Naive thymus-derived CD8-positive, alpha-beta T cell (primary cell): ENCODE measurements at places on chromosomes 1 and 21.

- no peak for DNase-seq
These were observed 16.1 kb downstream of the NOC2L start for GRCh38 chr1:942864-943533.

DNA sequence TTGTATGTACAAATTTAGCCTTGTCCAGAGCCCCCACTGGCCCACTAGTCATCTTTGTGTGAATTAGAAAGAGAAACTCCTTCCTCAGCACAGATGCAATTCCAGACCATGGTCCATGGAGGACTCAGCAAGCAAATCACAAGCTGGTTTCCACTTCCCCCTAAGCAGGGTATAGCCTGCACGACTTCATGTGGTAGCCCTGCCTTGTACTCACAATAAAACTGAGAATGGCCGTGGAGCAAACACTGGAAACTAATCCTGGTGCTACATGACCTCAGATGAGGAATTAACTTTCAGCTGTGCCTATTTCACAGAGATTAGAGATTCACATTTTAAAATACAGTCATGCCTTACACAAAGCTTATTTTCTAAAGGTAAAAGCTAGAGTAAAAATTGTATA is 32.5 kb downstream of the KCNH1 start:
- no peak for DNase-seq

GRCh38 chr1:227749916-227750710 is 14.9 kb downstream of the SNAP47 start:
- DNase-seq, result no peak

DNA sequence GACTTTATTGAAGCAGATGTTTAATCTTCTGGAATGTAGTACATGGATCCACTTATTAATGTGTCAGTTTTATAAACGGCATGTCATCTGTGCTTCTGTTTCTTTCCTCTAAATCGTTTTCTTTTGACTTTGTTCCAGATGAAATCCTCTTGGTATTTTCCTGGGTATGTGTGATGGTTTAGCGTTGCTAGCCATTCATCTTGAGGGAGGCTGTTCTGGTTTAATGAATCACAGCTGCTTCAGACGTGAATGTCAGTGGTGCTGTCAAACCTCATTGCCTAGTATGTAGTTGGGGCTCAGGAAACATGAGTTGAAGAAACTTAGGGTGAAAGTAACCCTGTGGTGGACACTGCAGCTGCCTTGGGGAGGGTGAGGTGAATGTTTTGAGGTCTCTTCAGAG is 33.2 kb downstream of the KCNK1 start:
- no peak for DNase-seq

- no peak for DNase-seq
These were observed 87.1 kb upstream of the COL6A1 start for GRCh38 chr21:45894450-45894825.

DNA sequence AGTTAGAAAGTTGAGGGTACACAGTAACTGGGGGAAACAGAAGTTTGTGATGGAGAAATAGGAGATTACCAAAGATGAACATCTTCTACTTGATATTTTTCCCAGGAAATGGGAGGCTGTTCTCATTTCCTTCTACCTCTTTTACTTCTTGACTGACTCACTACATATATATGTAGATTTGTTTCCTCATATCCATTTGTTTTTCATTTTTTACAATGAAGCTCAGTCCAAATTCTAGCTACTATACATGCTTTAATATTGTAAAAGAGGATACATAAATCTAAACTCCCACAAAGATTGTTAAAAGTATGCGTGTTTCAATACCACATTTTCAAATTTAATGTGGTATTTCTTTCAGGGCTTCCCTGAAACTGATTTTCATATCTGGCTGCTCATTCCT is 366.6 kb upstream of the NCAM2 start:
- no peak for DNase-seq

DNA sequence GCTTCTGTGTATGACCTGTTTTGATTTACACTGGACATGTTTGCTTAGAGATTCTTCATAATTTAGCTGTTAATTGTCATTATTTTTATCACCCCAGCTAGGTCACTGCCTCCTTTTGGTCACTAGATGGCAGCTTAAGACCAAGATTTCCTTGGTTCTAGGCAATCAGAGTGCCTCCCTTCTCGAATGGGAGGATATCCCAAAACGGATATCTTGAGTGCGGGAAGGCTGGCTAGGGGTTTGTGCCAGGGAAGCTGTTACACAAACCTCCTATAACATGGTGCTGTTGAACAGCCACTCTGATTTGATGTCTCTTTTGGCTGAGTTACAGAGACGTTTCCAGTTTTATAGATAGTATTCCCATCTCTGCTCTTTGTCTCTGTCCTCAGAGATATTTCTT is 283.5 kb downstream of the S1PR1 start:
- no peak for DNase-seq

DNA sequence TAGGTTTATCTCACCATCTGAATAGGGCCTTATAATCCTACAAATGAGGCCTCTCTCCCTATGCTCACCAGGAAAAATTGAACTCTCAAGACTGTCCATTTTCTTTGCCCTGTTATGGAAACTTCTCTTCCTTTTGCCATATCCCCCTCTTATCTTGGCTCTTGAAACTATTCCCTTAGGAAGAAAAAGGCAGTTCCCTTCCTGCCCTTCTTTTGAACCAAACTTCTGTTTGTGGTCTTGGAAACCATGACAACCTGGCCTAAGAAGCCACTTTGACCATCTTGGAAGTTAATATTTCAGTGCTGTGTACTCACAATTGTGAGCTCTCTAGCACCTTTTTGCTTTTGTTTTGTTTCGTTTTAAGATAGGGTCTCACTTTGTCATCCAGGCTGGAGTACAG is 40.0 kb downstream of the ATP2B4 start:
- DNase-seq, result no peak

GRCh38 chr1:91160363-91161075 is 138.7 kb upstream of the ZNF644 start:
- DNase-seq, result no peak

DNA sequence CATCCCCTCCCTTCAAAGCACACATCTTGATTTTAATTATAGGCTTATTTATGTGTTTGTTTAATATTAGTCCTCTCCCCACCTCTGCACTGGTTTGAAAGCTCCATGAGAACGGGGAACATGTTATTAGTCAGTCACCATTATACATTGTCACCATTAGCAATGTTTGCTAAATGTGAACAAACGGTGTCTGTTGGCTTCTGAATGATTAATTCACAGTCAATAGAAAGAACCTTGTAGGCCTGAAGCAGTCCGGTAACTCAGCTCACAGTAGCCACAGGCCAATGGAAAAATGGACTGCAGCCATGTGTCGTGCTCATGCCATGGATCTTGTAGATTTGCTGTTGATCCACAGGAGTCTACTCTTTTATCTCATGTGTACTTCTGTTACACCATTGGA is 49.7 kb upstream of the NHLH2 start:
- no peak for DNase-seq

- no peak for DNase-seq
These were observed 8.9 kb downstream of the ARHGEF19 start for GRCh38 chr1:16203550-16203949.

GRCh38 chr1:177384461-177384860 is 213.7 kb downstream of the BRINP2 start:
- DNase-seq, result no peak

DNA sequence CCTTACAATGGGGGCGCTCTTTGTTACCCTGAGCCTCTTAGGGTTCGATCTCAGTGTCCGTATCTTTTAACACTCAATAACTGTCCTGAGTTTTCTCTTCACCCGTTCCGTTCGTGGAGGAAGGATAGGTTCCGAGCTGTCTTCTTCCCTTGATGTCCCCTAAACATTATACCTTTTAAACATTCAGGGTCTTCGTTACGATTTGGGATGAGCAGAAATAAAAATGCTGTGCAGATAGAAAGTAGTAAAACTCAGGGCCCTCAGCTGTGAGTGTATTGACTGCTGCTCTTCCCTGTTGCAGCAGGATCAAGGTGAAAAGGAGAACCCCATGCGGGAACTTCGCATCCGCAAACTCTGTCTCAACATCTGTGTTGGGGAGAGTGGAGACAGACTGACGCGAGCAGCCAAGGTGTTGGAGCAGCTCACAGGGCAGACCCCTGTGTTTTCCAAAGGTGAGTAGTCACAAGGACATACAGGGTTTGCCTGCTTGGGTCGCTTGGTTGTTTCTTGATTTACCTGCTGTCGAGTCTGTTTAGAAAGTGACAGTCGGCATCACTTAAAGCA is 784 bp downstream of the RPL11 start:
- DNase-seq, result no peak

DNA sequence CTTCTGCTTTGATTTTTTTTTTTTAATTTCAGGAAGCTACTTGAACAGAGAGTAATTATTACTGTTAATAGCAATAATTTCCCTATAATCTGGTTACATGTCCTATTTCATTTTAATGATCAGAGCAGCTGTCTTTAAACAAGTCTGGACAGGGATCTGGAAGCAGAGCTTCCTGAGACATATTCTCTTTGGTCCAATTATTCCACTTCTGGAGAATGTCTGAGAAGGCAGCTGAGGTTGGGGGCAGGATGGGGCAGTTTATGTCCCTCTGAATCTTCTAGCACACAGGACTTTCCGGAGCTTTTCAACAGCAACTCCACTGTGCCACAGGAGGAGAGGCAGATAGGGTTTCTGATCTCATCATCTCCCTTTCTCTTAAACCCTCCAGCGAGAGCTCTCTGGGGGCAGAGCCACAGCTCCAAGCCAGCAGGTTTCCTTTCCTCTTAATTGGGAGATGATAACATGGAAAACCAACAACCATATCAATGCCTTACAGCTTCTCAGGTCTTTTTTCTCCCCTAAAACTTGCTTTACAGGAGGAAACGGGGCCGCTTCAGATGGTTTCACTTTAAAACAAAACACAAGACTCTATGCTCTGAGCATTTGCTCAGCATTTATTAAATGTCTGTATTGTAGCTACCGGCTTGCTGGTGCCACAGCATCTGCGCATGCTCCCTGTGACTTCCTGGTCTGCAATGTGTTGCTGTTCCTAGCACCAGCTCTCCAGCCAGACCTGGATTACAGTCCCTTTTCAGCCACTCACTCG is 425.7 kb upstream of the USP24 start:
- DNase-seq, result peak; percentile 45

GRCh38 chr1:162029157-162029556 is 5.5 kb upstream of the OLFML2B start:
- DNase-seq, result no peak

- no peak for DNase-seq
These were observed 36.5 kb upstream of the PDE9A start for GRCh38 chr21:42616941-42617340.

- no peak for DNase-seq
These were observed 330.7 kb downstream of the LMX1A start for GRCh38 chr1:165025805-165026204.

- no peak for DNase-seq
These were observed at the start of gene LRRC53 for GRCh38 chr1:74512170-74512915. LRRC53 (minus strand) TSS chr1:74512611; CDS start chr1:74483349, 29,262 bp downstream.

DNA sequence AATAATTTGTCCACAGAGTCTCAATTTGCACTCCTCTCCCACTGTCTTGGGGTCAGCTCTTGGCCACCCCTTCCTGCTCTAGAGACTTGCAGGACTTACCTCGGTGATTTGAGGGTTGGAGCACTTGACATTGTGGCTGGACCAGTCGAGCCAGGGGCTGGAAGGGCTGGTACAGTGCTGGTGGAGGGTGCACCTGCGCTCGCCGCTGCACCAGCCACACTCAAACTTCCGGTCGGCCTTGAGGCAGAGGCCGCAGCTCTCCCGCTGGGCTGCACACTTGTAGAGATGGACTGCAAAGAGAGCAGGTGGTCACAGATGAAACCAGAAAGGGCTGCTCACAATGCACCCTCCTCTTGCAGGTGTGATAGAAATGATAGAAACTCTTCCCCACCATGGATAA is 165.0 kb downstream of the PLXNA2 start:
- no peak for DNase-seq

GRCh38 chr1:36203554-36204346 is 20.5 kb upstream of the THRAP3 start:
- no peak for DNase-seq

DNA sequence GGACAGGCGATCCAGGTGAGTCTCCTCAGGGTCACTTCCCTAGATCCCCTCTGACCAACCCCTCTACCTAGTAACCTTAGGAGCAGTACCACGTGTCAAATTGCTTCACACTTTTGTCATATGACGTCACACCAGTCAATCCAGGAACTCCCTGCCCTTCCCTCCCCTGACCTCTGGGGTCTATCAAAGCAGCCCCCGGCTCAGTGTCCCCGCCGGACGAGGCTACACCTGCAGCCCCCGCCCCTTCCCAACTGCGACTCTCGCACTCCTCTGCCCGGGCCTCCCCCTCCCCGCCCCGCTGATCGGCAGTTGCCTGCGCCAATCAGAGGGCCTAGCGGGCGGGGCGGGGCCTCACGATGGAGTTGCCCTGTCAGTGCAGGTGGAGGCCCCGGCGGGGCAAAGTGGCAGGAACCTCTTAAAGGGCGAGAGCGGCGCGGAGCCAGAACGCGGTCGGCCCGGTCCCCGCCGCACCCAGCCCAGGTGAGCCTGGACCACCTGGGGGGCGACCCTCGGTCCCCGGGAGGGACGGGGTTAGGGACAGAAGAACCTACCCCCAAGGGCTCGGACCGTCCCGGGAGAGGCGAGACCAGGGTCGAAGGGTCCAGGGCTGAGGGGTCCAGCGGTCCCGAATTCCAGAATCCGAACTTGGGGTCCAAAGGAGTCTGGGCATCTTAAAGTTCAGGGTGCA is 27.5 kb upstream of the EPB41 start:
- peak; percentile 92 for DNase-seq

GRCh38 chr1:232207073-232207866 is 422.7 kb downstream of the SIPA1L2 start:
- DNase-seq, result no peak

GRCh38 chr1:50111503-50111902 is 2.8 kb downstream of the ELAVL4 start:
- DNase-seq, result no peak

DNA sequence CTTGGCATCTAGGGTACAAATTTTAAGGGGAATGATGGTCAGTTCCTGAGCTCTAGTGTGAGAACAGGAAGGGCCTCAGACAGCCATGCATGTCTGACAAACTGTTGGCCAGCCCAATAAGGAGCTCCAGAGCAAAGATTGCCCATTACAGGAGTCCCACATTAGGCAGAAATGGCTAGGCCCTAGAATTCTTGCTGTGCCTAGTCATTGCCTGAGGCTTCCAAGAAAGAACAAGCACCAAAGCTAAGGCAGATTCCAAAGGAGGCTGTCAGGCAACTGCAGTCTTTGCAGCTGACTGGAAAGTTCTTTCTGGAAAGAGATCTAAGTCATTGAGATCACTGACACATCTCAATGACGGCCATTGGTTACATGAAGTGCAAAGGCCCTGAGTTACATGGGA is 3.9 kb upstream of the STIL start:
- DNase-seq, result no peak
